ENCODE measurements at places on chromosomes 6 and 20.

GRCh38 chr6:43250992-43251373, 7.7 kb downstream of the TTBK1 start:
- peak; percentile 34 for DNase-seq

DNA sequence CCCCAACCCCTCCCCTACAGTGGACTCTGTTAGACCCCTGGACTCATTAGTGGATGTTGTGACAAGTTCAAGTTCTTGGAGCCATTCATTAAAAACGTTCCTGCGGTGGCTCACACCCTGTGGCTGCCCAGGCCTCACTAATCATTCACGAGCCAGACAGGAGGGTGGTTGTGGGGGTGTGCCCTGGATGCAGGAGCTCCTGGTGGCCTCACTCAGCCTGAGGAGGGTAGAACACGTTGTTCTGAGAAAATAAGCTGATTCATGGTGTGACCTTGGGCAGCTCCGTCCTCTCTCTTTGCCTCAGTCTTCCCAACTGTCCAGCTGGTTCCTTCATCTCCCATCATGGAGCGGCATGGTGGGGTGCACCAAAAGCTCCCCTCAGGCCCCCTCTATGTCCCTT, 16.7 kb downstream of the SLC13A3 start:
- DNase-seq, result no peak

DNA sequence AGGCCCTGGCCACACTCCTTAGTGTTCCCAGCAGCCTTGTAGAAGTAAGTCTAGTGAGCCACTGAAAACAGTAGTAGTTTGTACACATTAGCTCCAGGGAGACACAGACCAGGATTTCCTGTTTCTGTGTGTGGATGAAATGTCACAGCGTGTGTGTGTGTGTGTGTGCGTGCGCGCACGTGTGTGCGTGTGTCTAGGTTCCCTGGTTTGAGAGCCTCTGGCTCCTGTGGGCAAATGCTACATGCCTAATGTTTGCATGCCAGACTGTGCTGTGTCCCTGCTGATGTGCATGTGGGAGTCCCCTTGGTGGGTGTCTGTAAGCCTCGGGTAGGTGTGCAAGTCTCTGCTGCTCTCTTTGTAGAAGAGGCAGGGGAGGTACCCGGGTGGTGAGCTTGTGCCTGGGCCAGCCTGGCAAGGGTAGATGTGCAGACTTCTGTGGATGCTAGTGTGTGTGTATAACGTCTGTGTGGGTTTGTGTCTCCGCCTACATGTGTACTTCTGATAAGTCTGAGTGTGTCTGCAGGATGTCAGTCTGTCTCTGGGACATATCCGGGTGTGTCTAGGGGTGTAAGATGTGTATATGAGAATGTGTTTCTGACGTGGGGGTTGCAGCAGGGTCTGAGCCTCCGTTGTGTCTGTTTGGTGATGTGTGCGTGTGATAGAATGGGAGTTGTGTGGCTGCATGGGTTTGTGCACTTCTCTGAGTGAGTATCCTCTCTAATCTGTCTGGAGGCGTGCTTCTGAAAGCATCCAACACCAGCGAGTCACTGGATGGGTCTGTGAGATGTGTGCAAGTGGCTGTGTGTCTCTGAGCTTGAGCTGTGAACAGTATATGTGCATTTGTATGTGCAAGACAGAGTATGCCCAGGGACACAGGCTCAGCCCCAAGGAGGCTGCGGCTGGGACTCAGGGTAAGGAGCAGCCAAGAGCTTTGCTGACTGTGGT, 19.0 kb upstream of the TLDC2 start:
- DNase-seq, result no peak

- peak; percentile 41 for DNase-seq
These were observed 38.6 kb downstream of the IBTK start for GRCh38 chr6:82208913-82209312.

DNA sequence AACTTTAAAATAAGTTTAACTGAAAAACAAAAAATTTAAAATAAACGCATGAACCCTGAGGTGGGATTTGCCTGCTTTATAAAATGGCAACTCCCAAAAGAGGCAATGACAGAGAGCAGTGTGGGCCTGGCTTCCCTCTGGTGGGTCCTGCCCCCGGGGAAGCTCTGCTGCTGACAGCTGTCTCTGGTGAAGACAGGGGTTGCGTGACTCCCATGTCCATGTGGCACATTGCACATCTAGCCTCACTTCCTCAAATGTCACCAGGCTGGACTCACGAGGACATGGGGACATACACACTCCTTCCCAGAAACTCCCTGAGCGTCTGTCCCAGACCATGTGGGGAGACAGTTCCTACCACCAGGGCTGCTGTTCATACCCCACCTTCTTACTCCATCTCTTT, 66.2 kb downstream of the ABHD12 start:
- no peak for DNase-seq

- peak; percentile 82 for DNase-seq
These were observed 35.6 kb downstream of the CNKSR3 start for GRCh38 chr6:154474648-154475428.

DNA sequence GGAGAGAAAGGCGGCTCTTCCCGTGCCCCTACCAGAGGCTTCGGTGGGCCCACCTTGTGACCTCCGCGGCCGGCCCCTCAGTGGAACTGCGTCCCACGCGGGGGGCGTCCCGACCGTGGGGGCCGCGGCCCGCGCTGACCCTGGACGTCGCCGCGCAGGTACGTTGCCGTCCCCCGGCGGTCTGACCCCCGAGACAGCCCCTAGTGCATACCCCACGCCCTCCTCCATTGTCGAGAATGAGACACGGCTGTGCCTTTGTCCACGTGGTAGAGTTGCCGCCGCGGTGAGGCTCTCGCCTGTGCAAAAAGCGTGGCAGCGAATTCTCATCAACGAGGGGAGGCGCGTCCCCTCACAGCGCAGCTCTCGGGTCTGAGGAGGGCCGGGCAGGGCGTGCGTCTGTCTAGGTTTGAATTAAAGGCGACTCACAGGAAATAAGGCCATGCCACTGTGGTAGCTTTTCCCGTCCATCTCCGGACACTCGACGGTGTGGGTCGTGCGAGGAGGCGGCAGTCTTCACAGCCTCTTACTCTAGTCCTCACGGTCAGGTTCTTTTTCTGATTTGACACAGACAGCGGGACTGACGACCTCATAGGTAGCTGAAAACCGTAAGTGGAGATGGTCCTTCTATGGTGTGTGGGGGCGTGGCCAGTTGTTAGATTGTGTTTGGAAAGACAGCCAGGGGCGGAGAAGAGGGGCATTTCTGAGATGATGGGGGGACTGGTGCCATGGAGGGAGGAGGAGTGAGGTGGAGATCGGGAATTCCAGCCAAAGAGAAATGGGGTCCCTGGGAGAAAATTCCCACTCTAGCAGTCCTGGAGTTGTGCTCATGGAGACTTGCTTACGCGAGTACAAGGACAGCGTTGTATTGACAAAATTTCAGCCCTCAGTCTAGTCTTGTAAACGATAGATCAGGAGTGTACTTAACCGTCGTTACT, 580 bp downstream of the NXT1 start:
- peak; percentile 61 for DNase-seq

DNA sequence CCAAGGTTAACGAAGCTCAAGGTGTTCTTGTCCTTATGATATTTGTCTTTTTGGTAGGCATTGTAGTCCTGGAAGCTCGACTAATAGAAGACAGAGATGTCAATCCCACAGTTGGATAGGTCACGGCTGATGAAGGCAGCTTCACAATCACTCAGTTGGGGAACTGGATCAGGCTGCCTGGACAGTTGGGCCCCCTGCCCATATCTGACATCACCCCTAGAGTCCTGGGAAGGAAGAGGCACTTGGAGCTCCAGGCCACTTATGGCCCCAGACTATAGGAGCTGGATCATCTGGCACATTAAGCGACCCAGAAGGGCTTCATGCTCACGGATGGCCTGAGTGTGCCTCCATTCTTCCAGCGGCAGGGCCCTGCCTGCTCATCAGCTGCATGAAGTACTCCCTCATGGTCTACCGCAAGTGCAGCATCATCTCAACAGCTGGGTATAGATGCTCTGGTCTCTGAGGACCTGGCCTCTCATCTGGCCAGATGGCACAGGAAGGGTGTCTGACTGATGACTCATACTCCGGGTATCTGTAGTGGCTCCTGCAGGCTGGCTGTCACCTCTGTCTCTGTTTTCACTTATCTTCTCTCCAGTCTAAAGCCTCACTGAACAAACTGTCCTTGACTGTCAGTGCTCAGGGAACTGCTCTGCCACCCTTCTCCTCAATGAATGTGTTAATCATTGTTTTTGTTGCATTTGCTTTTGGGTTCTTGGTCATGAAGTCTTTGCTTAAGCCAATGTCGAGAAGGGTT, 29.2 kb upstream of the SSR1 start:
- peak; percentile 23 for DNase-seq

DNA sequence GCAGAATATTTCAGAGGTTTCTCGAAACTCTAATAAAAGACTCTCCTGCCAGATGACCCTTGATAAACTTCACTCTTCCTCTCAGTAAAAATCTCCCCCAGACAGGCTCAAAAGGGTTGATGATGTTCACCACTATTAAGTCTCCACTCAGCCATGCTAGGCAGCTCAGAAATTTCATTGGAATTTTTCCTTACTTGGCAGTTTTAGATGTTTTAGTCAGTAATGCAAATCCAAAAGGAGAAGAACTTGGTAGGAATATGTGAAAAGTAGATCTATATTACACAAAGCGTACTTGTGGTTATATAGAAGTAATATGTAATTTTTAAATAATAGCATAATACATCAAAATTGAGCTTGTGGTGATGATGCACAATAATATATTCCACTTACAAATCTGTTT, 333.0 kb downstream of the PHF3 start:
- no peak for DNase-seq

Measured in bronchial epithelial cell (primary cell).